ENCODE measurements at places on chromosomes 2 and 18. TPM values are rescaled to one million over a fixed set of nuclear protein-coding genes. Genes with fewer than 3 reads are reported as not detected.
A peak's percentile ranks its signal among the peaks of the same experiment; 100 is the strongest.

DNA sequence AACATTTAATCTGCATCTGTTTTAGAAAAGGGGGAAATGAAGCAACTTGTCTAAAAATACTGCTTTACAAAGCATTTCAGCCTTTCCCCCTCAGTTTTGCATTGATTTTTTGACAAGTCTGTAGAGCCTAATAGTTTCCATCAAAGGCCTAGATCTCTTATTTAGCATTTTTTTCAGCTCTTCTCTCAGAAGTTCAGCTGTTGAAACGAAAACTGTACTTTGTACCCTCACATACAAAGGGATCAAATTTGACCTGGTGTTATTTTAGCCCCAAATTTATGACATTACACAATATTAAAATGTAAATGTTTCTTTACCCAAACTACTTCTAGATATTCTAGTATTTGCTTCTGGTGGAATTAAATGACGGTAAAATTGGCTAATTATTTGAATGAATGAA lies 13.0 kb downstream of the YPEL5 start:
- no peak for DNase-seq

DNA sequence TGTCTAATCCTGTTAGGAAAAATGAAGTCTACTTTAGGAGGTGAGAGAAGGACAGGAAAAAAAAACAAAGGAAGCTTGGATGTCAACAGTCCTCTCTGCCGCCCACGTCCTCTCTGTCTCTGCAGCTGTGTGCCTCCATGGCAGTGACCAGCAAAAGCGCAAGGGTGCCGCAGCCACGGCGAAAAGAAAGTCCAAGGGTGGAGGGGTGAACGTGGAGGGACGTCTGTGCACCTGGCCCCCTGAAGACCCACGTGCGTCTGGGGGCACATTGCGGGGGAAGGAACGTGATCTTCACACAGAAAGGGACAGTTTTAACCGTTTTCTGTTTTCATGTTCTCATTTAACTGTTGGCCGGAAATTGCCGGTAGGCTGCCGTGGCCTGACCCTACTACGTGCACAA lies 152.7 kb downstream of the MBP start:
- DNase-seq, result no peak

GRCh38 chr2:128552806-128553551 lies 234.3 kb upstream of the HS6ST1 start:
- peak; percentile 21 for DNase-seq

- peak; percentile 30 for DNase-seq
Observed at GRCh38 chr2:225889452-225889851, 489.9 kb downstream of the NYAP2 start.

DNA sequence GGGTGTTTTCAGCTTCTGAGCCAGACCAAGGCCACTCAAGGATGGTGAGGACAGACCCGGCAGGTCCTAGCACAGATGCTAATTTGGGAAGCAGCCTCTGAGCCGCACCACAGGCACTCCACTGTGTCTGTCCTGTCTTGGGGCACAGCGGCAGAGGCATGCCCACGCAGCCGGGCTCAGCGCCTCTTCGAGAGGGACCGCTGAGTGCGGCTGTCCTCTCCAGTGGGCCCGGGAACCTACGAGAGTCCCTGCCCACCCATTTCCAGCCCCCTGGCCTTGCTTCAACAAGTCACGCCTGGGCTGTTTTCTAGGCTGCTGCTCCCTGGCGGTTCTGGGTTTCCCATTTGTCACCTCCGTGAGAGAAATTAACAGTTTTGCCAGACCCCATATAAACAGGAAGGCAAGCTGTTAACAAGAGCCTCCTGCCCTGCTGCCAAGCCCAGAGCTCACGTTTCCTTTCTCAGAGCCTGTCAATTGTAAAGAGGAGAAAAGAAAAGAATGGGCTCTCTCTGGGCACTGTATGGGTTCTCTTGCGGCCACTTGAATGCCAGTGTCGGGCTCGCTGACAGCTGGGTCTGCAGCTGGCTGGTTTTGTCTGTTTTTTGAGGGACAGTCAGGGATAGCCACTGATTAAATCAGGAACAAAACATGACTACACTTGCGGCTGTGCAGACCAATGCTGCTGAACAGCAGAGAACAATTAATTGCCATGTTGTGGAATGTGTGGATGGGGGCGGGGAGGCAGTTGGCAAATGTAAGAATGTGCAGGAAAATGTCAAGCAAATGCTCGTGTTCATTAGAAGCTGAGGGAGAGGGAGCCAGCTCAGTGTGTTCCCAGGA lies 30.6 kb downstream of the TMEM17 start:
- no peak for DNase-seq

GRCh38 chr2:47061944-47062678 lies 93.0 kb downstream of the STPG4 start:
- no peak for DNase-seq

DNA sequence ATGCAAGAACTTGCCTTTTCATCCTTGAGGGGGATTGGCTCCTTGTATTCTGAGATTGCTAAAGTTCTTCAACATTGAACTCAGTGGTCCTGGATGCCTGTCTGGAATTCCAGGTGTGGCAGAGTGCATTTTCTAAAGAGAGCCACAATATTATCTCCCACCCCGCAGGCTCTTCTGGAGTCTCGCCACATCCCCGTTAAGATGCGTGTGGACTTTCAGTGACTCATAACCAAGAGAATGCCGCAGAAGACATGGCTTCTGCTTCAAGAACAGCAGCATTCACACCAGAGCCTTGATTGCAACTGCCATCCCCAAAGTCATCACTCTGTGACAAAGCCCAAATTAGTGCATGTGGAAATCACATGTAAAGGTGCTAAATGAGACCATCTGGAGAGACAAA lies 142.7 kb downstream of the CDH20 start:
- no peak for DNase-seq

DNA sequence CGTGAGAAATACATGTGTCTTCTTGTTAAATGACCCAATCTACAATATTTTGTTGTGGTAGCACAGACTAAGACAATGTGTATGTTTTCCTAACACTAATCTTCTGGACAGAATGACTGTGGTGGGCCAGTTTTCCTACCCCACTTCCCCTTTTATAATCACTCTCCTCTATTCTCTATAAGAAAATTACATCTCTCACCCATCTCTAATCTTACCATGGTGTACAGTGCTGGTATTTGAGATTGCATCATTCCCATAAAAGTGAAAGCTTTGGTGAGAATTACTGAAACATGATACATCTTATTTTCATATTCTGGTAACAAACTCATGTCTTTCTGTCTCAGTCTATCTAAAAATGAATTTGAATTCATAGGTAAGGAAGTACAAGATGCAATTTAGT lies 40.5 kb downstream of the CAVIN2 start:
- DNase-seq, result no peak

DNA sequence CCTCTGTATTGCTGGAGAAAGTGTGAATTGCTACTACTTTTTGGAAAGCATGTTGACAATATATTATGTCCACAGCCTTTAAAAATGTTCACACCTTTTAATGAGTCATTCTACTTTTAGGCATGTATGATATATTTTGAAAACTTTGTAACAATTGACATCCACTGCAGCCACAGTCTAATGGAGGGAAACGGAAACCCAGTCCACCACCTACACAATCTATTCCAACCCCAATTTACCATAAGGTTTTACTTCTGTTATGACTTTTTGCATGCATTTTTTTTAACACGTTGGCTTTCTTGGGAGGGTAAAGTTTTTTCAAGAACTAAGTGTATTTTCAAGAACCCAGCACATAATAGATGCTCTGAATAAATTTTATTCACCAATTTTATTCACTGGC lies 38.5 kb upstream of the ATP8B1 start:
- no peak for DNase-seq

DNA sequence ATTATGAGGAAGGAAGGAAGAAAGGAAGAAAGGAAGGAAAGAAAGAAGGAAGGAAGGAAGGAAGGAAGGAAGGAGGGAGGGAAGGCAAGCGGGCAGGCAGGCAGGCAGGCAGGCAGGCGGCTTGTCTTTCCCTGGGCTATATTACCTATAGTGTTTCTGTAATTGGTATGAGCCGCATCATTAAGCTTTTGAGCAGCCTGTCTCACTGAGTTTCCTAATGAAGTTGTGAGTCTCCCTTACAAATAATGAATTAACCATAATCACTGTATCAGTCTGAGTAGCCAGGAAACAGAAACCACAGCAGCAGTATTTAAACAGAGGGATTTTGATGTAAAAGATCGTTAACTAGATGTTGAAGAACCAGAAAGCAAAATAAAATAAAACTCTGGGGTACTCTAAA lies 11.8 kb upstream of the SULT1C3 start:
- no peak for DNase-seq

DNA sequence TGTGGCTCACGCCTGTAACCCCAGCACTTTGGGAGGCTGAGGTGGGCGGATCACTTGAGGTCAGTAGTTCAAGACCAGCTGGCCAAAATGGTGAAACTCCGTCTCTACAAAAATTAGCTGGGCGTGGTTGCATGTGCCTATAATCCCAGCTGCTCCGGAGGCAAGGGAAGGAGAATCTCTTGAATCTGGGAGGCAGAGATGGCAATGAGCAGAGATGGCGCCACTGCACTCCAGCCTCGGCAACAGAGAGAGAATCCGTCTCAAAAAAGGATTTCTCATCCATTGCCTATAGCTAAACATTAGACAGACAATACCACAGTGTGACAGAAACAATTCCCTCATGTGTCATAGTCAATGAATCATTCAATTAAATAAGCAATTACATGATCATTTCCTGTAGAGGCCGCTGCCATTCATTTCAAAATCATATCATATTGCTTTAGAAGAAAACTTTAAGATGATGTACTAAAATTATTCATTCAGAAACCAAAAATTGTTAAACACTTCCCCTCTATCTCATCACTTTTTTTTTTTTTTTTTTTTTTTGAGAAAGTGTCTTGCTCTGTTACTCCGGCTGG lies 69.5 kb upstream of the TGIF1 start:
- DNase-seq, result no peak

GRCh38 chr18:74921057-74921820 lies 287.7 kb downstream of the PTGR3 start:
- no peak for DNase-seq

Gene MTCL1
- total RNA-seq, result 182 TPM

Gene ASAP2
- total RNA-seq, result 44.3 TPM

Gene SETBP1
- total RNA-seq, result 36.2 TPM

Gene CIB4
- not detected for total RNA-seq

Gene ALPP
- total RNA-seq, result not detected

Gene SKOR2
- not detected for total RNA-seq

Gene FBXO41
- total RNA-seq, result 8.5 TPM

Gene CTNNA2
- total RNA-seq, result 0.37 TPM
